Fibroblast of skin of scalp (primary cell): ENCODE measurements at places on chromosomes 12 and 14.
A peak's percentile ranks its signal among the peaks of the same experiment; 100 is the strongest.

- peak; percentile 56 for DNase-seq
Measured at GRCh38 chr14:91108941-91109611, 4.8 kb upstream of the DGLUCY start.

GRCh38 chr12:106764738-106765137 is 9.7 kb upstream of the RIC8B start:
- DNase-seq, result no peak

DNA sequence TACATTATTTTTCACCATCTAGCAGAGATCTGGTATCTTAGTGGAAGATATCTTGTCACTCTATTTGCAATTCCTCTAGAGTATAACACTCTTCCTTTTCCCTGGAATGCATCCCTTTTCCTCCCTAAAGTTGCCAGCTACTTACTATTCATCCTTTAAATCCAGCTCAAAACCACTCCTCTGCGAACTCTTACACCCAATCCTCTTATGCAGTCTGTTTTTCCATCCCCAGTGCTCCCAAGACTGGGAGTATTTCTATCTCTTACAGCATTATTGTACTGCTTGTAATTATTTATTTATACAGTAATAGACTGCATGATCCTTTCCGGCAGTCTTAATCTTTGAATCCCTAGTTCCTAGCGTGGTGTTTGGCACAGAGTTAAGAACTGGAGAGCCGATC is 2.9 kb upstream of the SRGAP1 start:
- no peak for DNase-seq

DNA sequence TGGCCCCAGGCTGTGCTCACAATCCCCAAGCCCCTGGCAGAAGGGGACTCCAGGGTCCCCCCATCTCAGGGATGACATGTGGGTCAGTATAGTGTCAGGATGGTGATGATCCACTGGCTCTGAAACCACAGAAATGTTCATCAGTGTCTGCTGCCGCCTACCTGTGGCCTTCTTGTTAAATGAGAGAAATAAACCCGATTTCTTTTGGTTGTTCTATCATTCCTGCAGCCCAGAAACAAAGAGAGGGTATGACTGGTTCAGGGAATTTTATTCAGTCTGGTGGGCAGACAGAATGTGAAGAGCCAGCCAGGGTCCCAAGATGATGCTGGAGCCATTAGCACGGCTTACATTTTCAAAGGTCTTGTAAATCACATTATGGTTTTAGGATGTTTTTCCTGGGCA is 86.6 kb downstream of the CRADD start:
- DNase-seq, result no peak

GRCh38 chr14:31993521-31993951 is 83.6 kb upstream of the ARHGAP5 start:
- peak; percentile 21 for DNase-seq

- DNase-seq, result no peak
Measured at GRCh38 chr12:118287728-118288127, 85.0 kb downstream of the TAOK3 start.

DNA sequence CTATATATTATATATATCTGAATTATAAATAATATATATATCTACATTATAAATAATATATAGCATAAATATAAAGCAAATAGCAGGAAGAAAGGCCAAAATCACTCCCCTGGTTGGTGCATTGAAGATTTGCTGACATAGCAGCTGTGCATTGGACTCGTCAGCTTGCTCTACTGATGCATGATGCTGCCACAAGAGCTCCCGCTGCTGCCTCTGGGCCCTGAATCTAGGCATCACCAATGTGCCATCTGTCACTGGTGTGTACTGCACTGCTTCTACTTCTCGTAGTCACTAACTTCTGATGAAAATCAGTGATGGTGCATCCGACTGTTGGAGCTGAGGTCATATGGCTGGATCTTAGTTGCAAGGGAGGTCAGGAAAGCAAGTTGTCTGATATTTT is 205.0 kb downstream of the ADAMTS20 start:
- no peak for DNase-seq

DNA sequence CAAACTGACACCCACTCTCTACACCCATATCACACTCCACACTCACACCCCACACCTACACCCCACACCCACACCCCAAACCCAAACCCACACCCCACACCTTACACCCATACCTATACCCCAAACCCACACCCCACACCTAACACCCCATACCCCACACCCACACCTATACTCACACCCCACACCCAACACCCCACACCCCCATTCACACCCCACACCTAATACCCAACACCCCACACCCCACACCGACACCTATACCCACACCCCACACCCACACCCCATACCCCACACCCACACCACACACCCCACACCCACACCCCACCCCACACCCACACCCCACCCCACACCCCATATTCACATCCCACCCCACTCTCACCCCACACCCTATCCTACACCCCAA is 38.5 kb downstream of the TMEM120B start:
- no peak for DNase-seq

DNA sequence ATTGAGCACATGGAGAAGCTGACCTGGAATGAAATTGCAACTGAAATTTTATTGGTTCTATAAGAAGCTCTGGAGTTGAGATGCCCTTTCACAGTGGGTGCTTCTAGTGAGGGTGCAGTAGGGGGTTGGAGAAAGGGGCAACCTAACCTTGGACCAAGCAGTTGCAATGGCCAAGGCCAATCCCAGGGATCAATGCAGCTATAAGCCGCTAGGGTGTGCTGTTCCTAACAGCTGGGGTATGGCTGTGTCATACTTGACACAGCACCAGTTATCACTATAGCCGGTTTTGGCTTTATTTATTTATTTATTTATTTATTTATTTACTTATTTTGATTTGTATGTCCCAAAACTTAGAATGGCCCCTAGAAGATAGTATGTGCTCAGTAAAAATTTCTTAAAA is 505.9 kb downstream of the FLRT2 start:
- peak; percentile 16 for DNase-seq

- peak; percentile 73 for DNase-seq
Measured at GRCh38 chr12:20264608-20265114, 103.7 kb upstream of the PDE3A start.

GRCh38 chr12:27109334-27110028 is 27.1 kb upstream of the C12orf71 start:
- no peak for DNase-seq
